ENCODE measurements at places on chromosomes 6 and 20.

DNA sequence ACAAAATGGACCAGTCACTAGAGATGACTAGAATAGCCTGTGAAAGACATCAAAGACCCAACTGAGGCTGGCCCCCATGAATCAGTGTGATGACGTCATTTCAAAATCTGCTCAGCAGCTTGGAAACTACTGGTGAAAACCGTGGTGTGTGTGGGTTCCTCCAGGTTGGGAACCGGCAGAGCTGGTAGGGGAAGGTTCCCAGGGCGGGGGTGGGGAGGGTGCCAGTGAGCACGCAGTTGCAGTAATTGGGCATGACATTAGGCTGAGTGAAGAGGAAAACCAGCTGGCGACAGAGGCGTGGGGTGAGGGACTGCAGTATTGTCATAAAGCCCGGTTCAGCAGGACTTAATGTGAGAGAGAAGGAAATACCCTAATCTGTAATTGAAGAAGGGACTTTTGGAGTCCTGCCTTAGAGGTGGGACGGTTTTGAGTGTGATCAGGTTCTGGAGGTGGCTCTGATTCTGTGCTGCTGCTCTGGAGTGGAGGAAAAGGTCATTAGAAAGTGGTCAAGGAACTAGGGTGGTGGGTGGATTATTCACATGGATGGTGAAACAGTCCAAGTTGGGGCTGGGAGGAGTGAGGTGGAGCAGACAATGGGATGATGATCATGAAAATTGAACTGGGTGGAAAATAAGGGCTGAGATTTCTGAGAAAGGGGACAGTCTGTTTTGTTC, 52.0 kb upstream of the MTHFD1L start:
- peak; percentile 60 for DNase-seq

DNA sequence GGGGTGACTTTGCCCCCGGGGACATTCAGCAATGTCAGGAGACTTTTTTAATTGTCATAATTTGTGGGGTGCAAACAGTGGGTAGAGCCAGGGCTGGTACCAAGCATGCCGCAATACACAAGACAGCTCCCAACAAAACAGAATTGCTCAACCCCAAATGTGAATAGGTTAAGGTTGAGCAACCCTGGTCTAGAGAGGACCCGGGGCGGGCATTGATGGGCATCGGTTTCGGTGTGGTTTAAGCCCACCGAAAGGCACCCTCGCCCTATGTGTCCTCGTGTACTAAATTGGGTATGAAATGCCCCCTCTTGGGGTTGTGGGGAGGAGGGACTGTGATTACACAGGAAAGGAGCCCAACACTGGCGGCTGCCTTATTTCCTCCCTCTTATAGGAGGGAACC, 36.0 kb downstream of the KIAA1755 start:
- DNase-seq: no peak

- DNase-seq: no peak
These were observed 84.0 kb downstream of the AGPAT4 start for GRCh38 chr6:161189891-161190290.

DNA sequence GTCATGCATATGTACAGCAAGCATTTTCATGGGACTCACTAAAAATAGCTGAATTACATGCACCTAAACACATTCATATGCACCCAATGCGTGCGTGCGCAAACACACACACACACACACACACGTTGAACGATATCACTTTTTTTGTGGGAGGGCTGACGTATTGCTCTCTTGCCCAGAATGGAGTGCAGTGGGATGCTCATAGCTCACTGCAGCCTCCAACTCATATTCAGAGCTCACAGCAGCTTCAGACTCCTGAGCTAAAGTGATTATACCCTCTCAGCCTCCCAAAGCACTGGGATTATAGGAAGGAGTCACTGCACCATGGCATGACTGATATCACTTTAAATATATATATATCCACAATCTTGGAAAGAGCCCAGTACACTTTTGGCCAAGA, 620.4 kb upstream of the MANEA start:
- no peak for DNase-seq

DNA sequence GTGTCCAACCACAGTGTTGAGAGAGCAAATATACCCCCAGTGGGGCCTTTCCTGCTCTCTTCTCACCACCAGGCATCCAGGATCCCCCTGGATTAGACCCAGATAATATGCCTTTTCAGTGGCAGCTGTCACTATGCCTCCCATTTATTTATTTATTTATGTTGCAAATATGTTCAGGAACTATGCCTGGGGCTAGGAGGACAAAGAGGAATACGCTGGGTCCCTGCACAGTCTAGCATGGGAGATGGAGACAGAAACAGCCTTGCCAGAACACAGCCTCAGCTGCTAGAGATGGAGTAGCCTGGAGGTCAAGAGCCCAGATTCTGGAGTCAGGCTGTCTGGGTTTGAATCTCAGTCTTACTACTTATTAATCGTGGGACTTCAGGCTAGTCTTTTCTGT, 74.6 kb upstream of the LRFN2 start:
- DNase-seq: no peak

- no peak for DNase-seq
These were observed 51.5 kb upstream of the SMIM29 start for GRCh38 chr6:34300332-34300751.

DNA sequence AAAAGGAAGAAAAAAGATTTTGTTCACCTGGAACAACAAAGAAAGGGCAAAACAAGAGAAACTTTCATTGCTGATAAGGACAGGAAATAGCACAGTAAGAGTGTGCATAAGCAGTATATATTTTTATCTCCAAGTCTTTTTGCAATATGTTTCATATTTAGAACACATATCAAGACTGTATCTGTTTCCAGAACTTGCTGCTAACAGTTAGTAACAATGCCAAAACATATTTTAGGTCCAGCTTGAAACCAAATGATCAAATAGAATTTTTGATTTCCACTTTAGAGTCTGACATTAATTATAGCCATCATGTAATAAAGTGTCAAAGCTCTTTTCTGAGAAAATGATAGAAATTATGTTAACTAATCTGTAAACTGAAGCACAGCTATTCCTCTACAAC, 143.5 kb upstream of the SUPT3H start:
- DNase-seq: no peak

GRCh38 chr6:170237999-170238740, 52.7 kb downstream of the DLL1 start:
- DNase-seq: no peak

GRCh38 chr6:163386329-163386908, 28.1 kb upstream of the QKI start:
- no peak for DNase-seq

GRCh38 chr20:59242714-59243626, 57.4 kb upstream of the EDN3 start:
- no peak for DNase-seq

DNA sequence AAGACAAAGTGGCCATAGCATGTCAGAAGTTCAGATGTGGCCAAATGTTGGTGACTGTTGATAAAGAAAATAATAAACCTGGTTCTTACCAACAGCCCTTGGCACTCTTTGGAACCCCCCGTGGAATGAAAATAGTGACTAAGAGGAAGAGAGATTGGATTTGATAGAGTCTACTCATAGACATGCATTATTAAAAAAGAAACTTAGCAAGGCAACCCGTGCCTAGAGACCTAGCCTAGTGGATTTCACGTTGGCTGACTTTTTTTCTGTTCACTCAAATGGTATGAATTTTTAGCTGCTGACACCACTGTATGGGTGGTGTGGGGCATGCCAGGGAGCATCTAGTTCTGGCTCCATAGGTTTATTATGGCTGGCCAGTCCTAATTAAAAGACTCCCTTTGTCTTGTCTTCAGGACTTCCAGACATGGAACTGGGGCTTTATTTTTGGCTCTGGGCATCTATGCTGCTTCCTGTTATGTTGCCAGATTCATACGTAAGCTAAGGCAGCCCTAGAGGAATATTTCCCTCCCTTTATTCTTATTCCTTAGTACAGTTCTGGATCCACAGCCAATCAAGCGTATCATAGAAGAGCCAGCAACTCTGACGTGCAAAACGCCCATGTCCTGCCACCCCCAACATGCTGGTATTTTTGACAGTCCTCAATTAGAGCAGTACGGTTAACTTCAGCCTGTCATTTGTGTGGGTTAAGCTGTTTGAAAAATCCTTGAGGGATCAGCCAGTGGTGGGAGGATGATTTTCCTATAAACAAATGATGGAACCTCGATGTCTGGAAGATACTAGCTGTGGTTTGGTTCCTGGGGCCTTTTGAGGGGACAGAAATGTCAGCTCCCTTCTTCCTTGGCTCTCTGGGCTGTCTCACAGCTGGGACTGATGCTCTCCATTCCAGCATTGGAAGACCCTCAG, 127.5 kb downstream of the ISM1 start:
- DNase-seq: no peak

DNA sequence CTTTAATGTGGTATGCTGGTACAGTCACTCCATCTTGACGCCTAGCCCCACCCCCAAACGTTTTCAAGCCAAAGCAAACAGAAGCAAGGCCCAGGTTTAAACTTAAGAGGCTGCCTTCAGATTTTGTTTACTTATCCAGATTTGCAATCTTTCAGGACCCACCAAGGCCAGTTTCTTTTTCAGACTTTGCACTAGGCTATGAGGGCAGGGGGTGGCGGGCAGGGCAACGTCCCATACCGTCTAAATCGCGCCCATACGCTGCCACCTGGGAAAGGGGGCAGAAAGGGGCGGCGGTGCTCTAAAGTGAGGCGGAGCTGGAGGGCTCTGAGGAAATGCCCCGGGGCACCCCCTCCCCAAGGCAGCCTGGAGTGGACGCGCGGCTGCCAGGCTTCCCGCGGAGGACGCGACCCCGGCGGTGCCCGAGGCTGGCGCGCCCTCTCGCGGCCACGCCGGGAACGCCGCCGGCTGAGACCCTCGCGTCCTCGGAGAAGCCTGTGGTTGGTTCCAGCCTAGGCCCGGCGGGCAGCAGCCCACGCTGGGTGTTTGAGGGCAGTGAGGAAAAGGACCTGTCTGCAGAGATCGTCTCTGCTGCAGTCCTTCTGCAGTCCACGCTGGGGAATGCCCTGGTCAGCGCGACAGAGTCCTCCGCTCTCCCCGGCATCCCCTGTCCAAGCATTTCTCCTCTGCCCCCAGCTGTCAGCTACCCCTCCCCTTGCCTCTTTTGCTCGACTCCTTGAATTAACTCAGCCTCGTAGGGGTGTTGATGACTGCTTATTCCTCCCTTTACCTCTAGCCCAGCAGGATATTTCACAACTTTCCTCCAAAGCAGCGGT, 129.2 kb upstream of the PRND start:
- peak; percentile 56 for DNase-seq

DNA sequence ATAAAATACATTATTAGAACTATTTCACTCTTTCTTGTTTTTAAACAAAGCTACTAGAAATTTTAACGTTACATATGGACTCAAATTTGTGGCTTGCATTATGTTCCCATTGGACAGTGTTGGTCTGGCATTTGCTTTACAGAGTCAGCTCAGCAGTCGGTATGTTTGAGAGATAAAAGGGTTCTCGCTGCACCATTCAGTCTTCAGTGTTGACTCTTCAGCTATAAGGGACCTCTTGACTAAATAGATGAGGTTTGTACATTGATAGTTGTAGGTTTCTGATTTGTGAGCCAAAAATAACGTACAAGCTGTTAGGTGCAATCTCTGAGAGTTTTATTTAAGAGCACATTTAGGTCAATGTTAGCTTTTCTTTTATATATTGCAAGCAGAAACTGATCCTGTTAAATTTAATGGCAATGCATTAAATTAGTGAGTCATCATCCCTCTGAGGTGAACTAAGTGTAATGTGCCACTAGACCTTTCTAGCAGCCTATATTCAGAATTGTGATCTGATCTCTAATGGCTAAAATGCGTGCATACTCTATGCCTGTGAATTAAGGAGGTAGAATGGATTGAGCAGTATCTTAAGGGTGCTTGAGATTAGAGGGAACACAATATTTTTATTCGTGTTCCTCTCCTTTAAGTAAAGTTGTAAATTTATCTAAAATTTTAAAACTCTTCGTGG, 485.6 kb upstream of the SYNCRIP start:
- no peak for DNase-seq

GRCh38 chr6:53796791-53797190, 2.0 kb downstream of the LRRC1 start:
- no peak for DNase-seq

DNA sequence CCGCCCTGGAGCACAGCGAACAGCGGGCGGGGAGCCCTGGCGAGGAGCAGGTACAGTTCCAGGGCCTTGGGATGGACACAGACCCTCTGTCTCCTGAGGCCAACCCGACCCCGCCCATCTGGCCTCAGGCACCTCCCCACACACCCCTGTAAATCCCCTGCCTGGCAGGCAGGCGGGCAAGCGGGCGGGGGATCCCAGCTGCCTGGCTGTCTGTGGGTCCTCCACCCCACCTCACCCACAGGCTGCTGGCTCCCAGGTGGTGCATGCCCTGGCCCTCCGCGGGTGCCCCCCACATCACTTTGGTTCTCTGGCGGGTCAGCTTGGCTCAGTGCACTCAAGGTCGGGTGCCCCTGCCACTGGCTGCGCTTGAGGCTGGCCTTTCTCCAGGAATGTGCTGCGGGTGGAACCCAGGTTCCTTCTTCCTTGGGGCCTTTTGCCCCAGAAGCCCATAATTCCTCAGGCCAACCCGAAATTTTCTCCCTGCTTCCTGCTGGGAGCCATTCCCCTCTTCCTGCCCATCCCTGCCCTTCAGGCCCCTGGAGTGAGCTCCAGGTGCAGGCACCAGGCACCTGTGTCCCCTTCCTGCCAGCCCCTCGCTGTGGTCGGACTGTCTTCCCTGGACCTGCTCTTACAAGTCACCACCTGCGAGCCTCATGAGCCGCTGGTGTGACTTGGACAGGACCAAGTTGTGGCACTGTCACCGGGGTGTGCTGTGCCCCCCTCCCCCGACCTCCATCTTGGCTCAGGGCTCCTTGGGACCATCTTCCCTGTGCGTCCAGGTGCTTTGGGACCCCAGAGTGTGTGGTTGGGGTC, 5.3 kb upstream of the TNFRSF6B start:
- DNase-seq: no peak

DNA sequence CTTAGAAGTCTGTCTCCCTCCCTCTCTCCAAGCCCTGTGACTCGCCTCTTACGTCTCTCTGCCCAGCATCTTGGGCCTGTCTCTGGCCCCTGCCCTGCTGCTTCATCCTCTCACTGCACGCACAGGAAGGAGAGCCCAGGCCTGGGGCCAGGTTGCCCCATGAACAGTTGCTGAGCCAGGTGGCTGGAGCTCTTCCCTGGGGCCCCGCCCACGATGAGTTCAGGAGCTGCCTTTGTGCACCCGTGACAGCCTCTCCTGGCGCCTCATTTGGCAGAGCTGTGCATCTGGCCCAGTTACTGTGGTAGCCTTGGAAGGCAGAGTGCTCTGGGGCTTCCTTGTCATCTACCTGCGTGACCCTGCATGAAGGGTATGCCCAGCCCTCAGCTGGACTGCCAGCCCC, 44.5 kb downstream of the SLC52A3 start:
- no peak for DNase-seq

- no peak for DNase-seq
These were observed 65.6 kb downstream of the PHACTR1 start for GRCh38 chr6:12782136-12782535.

GRCh38 chr6:45801471-45802289, 214.0 kb downstream of the CLIC5 start:
- peak; percentile 40 for DNase-seq

- no peak for DNase-seq
These were observed 16.7 kb downstream of the SCUBE3 start for GRCh38 chr6:35230498-35230897.

- DNase-seq: no peak
These were observed 10.2 kb downstream of the STX11 start for GRCh38 chr6:144160431-144161005.

All from stimulated activated CD4-positive, alpha-beta T cell treated with anti-CD3 and anti-CD28 coated beads, Interleukin-4, amount 100 ng/mL, for 48 hours (primary cell).